HTR-8/SVneo (cell line): ENCODE measurements at places on chromosomes 6 and 20.
A peak's percentile ranks its signal among the peaks of the same experiment; 100 is the strongest.

DNA sequence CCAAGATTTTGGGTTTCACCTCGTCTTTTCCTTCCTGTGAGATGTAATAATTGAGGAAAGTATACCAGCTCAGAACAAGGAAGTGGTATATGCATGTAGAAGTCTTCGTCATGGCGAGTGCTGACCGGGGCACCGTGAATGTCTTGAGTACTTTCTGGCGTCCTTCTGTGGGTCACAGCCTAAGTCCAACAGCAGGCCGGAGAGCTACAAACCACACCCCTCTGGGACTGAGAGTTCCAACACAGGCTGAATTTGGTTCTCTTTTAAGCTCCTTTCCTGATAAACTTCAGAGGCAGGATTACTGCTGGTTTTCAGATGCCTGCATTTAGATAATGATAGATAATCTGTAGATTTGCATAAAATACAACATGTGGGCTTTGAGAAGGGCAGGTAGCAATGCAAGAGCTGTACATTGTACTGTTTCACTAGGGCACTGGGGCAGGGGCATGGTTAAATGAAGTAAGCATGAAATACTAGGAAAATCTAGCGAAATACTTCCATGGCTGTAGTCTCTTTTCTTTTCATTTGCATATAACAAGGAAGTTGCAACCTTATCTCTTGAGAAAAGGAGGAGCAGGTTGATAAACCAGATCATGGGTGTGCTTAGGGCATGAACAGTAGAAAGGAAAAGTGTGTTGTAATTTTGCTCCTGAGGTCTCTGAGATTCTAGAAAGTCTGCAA is at the start of gene ADTRP:
ADTRP (minus strand) TSS at position 156 of the 681 bp plus-strand sequence; CDS start at position 112, 44 bp downstream.
- no peak for DNase-seq

DNA sequence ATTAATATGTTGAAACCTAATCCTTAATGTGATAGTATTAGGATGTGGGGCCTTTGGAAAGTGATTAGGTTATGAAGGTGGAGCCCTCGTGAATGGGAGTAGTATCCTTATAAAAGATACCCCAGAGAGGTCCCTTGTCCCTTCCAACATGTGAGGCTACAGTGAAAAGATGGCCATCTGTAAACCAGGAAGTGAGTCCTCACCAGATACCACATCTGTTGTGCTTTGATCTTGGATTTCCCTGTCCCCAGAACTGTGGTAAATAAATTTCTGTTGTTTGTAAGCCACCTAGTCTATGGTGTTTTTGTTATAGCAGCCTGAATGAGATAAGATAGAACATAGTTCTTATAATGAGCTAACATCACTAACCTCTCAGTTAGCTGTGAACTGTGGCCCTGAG is 16.6 kb upstream of the CALHM6 start:
- DNase-seq = no peak

GRCh38 chr20:34262488-34263288 is 21.5 kb downstream of the ASIP start:
- no peak for DNase-seq

GRCh38 chr20:53316206-53316937 is 277.3 kb downstream of the ZNF217 start:
- no peak for DNase-seq

DNA sequence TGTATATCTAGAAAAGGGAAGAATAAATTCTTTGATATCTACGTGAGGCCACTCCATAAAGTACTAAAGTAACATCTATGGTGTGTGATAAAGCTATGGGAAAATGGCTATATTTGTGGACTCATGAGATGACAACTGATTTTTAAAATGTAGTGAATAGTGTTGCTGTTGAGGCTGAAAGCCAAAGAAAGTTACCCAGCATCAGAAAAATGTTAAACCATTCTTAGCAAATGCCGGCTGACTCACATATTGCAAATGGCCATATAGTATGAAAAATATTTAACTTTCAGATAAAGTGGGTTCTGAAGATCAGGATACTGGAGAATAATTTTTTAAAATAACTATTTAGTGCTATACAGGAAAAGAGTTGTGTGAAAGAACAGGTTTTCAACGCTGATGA is 129.9 kb upstream of the GRIK2 start:
- DNase-seq = no peak

DNA sequence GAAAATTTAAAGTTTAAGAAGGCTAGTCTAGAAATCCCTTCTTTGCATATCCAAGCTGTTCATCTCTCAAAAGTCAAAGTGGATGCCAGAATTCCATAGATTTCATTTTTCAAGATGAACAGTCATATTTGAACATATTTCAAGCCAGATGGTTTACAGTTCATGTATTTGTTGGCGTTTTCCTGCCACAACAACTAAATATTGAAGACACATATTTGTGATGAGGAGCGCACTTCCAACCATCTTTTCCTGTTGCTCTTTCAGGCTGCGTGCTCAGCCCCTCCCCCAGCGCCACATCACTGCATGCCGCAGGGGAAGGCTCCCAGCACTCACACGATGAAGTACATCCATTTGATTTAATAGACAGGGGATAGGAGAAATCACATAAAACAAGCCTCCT is 5.9 kb upstream of the NOX3 start:
- DNase-seq = no peak

GRCh38 chr6:33018904-33019303 is 9.5 kb upstream of the HLA-DOA start:
- no peak for DNase-seq

GRCh38 chr6:18388271-18388670 is 1.1 kb downstream of the RNF144B start:
- no peak for DNase-seq

GRCh38 chr6:149646599-149646998 is 1.9 kb downstream of the KATNA1 start:
- DNase-seq = no peak

DNA sequence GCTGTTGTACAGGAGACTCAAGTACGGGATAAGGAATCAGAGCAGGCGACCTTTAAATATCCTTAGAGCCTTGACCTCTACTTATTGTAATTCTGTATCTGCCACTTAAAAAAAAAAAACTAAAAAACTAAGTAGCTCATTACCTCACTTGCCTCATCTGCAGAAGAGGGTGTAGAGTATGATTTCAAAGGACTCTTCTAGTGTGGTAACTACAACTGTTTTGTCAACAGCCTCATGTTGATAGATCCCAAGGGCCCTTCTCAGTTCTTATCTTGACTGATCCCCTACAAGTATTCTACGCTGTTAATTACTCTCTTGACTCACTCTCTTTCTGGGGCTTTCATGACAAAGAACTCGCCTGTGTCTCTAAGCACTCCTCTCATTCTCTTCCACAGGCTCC is 16.7 kb upstream of the PDYN start:
- no peak for DNase-seq

DNA sequence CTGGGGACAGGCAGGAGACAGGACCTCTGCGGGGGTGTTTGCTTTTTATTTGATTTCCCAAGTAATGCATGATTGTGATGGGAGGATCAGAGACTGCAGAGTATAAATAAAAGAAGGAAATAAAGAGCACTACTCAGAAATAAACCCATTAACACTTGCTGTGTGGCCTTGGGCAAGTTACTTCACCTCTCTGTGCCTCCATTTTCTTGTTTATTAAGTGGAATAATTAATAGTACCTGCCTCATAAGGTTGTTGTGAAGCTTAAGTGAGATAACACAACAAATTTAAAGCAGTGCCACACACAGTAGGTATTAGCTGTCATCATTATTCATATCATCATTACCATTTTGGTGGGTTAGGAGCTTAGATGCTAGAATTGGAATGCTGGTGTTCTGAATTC is 8.1 kb downstream of the CEBPB start:
- DNase-seq = no peak

DNA sequence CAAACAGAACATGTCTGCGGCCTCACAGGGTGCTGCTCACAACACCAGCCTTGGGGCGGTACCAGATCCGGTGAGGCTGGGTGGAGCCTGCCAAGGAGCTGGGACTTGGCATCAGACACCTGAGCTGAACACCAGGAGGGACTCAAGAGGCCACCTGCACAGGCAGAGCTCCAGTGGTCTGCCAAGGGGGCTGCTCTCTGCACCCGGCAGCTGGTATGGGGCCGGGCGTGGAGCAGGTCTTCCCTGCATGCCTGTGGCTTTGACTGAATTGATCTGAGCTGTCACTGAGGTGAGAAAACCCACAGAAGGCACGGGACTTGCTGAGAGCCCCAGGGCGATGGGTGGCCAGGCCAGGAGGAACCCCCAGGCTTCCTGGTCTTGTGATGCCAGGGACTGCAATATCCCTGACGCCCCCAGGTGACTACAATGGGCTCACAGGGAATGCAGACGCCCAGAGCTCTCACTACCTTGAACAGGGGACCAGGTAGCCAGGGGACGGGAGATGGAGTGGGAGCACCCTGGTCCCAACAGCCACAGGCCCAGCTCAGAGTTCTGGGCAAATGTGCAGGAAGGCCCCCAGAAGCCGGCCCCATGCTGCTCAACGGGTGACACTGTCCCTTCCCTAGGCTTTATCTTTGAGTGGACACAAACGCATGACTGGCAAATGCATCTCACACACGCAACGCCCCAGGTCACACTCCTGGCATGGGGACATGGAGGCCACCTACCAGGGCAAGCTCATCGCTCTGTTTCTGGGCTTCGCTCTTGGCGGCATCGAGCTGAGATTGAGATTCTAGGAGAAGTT is 48.2 kb downstream of the DSTN start:
- no peak for DNase-seq

- no peak for DNase-seq
These were observed 155.0 kb upstream of the SNX9 start for GRCh38 chr6:157668009-157668401.

DNA sequence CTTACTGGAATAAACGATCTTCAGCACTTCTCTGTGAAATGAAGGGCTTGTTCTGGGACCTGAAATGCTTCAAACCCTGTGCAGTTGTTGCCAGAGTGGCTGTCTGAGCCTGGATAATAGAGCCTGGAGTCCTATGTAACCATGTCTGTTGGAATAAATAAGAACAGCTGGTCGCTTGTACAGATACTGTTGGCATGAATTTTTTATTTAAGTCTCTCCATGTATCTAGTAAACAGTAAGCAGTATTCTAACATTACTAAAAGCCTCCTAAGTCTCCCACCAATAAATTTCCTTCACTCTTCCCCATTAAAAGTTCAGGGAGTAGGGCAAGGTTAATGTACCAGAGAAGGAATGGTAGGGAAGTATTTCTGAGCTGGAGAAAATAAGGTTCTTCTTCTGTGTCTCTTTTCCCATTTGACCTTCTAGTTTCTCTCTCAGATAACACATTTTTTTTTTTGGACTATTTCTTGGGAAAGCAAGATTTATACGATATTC is 227.5 kb downstream of the PRL start:
- no peak for DNase-seq

GRCh38 chr6:157761331-157761921 is 61.6 kb upstream of the SNX9 start:
- no peak for DNase-seq

GRCh38 chr20:57498425-57499400 is 26.2 kb downstream of the CTCFL start:
- DNase-seq = peak; percentile 82

- DNase-seq = peak; percentile 74
These were observed 23.6 kb upstream of the TMEM181 start for GRCh38 chr6:158536084-158536890.

GRCh38 chr20:36845288-36845971 is 30.5 kb upstream of the TLDC2 start:
- DNase-seq = no peak

DNA sequence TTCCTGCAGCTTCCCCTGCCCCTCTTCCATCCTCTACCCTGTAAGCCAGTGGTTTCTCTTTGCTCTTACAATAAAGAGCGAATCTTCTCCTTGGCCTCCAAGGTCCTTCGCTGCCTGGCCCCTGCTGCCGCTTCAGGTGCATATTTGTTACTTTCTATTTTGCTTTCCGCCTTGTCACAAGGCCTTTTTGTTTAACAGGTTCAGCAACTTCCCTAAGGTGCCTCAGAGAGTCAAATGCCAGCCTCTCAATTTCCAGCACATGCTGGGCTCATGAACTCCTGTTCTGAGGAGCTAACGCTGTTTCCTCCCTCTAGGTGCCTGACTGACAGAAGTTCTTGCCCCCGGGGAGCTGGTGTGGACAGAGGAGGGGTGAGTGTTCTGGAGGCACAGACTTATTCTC is 42.4 kb upstream of the EPB41L1 start:
- DNase-seq = no peak
